ENCODE measurements at places on chromosomes 6 and 20. TPM values are rescaled to one million over a fixed set of nuclear protein-coding genes. Genes with fewer than 3 reads are reported as not detected.

ATAT1 gene
- 0.16 TPM for total RNA-seq

DNA sequence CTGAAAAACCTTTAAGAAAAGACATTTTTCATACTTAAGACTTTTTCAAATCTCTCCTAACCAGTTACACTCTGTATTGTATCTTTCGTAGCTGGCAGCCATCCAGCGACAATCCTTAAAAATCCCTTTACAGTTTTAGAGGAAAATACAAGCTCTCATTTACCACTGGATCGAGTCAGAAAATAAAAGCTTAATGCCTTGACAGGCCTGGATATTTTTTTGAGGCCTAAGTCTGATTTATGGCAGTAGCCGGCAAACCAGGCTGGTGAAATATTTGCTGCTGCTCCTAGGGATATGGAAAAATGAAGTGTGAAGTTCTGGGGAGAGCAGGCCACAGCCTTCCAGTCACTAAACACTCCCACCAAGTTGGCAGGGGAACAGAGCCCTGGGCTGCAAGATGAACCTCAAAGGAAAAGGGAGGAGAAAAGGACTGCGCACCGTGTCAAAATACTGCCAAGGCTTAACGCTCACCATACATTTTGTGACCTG, 213.0 kb upstream of the SUPT3H start:
- no peak for DNase-seq

DNA sequence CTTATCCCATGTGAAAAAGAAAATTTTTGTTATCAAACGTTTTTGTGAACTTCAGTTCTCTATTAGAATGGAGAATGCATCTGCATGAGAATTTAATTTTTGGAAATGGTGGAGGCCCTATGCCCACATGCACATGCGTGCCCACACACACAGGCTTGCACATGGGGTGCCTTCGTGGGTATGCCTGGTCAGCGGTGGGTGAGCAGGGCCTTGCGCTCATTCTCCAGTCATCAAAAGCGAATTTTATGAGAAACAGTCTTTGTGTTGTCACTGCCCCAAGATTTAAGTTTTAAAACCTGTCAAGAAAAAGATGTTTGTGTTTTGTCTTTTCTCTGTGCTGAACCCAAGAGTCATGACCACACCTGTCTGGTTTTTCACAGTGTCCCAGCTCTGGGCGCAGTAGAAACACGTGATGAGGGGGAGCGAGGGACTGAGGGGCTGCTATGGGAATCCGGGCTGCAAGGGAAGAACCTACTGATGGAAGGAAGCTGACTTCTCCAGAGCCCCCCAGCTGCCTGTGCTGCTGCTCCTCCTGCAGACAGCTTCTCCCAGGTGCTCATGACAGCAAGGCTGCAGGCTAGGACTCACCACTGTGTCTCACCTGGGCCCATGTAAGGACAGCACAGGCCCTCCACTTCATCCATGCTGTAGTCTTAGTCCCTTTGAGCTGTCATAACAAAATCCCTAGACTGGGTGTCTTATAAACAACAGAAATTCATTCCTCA, 153.6 kb downstream of the SYCP2 start:
- DNase-seq = no peak

DNA sequence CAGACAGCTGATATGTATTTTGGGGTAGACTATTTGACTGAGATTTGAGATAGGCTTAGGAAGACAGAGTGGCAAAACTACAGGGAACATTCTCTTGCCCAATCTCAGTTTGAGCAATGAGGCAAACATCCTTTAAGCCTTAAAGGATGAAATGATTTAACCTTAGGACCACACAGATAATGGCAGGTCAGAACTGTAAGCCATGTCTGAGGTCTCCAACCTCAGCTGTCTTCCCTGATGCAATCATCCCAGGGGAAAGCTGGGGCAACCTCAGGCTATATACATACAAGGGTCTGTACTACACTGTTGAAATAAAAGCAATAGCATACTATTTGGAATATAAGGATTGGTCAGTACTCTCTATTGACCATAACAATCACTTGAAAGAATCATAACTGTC, 83.8 kb upstream of the NUP153 start:
- no peak for DNase-seq

DNA sequence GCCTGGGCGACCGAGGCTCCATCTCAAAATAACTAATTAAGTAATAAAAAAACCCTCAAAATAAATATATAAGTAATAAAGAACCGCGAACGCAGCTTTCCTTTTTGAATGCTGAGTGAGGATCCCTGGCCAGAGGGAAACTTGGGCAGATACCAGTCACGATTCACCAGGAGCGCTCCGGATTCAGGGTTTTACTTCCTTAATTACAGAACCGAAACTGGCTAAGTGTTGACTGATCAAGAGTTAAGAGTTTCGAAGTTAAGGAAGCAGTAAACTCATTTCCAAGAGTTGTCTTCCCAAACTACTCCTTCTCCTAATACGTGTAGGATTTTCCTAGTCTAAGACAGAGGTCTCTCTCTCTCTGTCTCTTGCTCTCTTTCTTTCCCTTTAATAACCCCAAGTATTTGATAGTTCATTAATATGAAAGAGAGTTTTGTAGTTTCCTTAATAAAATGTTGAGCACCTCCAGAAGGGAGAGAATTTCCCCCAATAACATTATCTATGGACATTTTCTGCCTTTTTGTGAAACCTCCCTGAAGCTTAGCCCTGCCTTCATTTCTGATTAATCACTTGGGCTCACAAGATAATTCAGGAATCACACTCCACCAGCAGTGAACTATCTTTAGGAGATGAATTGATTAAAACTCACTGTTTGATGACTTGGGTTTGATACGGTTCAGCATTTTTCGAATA, 61.4 kb upstream of the ZNF217 start:
- peak; percentile 40 for DNase-seq

GRCh38 chr6:14270142-14270893, 152.7 kb downstream of the CD83 start:
- no peak for DNase-seq

SCGN gene
- total RNA-seq = not detected

BMP5 gene
- total RNA-seq = 4.2 TPM

DNA sequence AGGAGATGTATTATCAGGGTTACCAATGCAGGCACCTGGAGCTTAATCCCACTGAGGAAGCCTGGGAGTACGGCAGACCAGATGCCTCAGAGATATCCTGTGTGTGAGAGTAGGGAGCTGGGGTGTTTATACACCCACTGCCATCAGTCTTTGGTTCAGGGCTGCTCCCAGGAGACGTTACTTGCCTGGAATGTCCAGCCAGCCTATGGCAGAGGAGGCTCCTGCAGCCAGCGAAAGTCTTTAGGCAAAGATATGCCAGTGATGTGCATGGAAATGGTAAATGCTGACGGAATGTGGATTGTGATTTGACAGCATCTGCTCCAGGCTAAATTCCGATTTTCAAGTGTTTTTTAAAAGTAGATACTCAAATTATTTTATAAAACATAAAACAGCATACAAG, 282.0 kb downstream of the BTBD3 start:
- DNase-seq = no peak

- DNase-seq = peak; percentile 45
Observed at GRCh38 chr6:156564127-156564806, 212.9 kb upstream of the ARID1B start.

DNA sequence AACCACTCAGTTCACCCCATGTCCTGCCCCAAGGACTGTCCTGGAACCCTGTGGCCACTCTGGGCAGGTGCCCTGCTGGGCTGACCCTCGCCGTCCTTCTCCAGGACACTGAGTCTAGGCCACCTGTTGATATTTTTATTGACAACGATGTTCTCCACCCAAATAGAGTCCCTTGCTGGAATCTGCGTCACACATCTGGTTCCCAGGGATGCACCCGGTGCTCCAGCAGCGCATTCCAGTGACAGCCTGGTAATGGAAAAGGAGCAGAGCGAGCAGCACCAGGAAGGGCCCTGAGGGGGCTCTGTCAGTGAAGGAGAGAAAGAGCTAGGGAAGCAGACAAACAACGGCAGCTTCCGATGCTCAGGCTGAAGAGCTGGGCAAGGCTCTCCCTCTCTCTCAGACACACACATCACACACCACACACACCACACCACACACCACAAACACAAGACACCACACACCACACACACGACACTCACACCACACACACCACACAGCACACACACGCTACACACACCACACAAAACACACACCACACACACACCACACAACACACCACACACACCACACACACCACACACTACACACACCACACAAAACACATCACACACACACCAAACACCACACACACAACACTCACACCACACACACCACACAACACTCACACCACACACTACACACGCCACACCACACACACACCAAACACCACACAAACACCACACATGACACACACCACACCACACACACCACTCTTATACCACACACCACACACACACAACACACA, 117.9 kb upstream of the THBS2 start:
- peak; percentile 49 for DNase-seq

TAF8 gene
- 20.8 TPM for total RNA-seq

ENPP1 gene
- total RNA-seq = 0.91 TPM

DNA sequence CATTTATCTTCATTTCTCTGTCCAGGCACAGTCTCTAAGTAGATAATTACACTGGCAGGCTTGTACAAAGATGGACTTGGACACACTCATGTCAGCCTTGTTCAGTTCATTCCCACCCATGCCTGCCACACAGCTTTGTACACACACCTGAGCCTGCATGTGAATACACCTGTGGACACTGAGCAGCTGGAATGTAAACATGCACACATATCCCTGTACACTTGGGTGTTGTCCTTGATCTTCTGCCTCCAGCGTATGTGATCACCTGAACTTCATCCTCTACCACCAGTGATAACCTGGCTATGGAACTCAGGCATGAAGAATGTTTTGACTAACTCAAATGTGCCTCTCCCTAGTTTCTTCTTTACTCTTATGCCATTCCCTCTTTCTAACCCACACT, 190.6 kb downstream of the DHX35 start:
- DNase-seq = no peak

GRCh38 chr6:111813237-111813636, 60.0 kb downstream of the FYN start:
- DNase-seq = no peak

DNA sequence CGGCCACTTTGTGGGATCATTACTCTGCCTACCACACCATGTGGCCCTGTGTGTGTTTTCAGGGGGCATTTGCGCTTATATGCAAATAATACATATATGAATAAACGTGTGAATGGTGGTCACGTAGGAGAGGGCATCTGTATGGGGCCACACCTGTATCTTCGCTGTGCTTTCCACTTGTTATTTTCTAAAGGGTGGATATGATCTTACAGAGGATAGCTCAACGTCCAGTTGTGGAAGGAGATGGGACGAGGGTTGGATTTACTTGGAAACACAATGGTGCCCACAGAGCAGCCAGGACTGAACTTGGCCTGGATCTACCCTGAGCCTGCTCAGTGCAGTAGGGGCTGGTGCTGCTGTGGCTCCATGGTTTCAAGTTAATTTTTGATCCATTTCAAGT, 93.3 kb downstream of the YTHDF1 start:
- no peak for DNase-seq

GRCh38 chr20:32495949-32496348, 89.2 kb downstream of the NOL4L start:
- DNase-seq = no peak
